ENCODE measurements at places on chromosomes 3 and 15.

DNA sequence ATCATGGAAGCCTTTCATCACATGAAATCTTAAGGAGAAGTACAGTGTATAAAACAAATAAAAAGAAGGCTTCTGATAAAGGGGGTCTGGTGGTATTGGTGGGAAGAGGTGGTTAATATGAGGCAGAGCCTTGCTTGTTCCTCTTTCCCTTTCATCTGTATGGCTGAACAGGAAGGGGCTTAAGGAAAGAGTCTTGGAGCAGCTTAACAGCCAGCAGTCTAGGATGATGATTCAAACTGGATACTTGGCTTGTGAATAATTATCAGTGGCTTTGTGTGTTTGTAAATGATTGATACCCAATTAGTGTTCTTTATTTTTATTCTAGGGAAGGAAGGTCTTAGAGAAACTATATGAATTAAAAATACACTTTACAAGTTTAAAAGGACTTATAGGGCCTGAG lies 29.1 kb upstream of the TCAIM start:
- no peak for DNase-seq

GRCh38 chr3:169071003-169071402 lies 592.5 kb downstream of the MECOM start:
- DNase-seq = no peak

GRCh38 chr15:59438625-59439290 lies 772 bp downstream of the FAM81A start:
- no peak for DNase-seq

- DNase-seq = no peak
Observed at GRCh38 chr3:107411056-107411455, 33.8 kb downstream of the CCDC54 start.

DNA sequence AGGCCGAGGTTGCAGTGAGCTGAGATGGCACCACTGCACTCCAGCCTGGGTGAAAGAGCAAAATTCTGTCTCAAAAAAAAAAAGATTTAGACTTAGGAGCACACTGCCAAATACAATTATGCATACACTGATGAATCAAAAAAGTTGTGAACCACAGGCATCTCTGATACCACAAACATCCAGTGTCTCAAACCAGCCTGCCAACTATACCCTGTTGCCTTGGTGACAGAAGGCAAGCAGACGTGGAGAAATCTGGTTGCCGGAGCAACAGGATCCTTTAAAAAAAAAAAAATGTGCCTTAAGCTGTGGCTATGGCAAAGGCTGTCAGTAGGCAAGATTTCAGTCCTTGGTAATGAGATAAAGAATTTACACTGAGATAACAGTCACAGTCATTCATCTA lies 202.3 kb downstream of the NEK10 start:
- DNase-seq = no peak

- no peak for DNase-seq
Observed at GRCh38 chr15:89384176-89384604, 49.6 kb upstream of the POLG start.

DNA sequence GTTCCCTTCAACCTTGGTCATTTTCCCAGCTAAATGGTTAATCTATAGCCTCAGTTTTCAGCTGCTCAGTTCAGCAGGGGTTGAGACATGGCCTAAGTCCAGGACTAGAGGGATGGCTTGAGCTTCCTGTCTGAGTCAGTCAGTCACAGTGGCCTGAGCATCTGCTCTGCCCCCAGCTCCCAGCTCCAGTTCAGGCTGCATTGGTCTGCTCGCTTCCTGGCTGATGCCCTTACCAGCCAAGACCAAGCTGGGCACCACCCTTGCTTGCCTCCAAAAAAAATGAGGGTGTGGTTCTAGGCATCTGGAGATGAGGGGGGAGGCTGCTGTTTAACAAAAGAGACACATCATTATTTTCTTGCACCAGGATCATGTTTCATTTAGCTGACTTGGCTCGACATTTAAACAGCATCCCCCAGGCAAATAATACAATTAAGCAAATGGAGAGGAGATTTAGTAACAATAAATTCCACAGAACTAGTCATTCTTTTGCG lies 70.7 kb downstream of the WNT5A start:
- DNase-seq = no peak

DNA sequence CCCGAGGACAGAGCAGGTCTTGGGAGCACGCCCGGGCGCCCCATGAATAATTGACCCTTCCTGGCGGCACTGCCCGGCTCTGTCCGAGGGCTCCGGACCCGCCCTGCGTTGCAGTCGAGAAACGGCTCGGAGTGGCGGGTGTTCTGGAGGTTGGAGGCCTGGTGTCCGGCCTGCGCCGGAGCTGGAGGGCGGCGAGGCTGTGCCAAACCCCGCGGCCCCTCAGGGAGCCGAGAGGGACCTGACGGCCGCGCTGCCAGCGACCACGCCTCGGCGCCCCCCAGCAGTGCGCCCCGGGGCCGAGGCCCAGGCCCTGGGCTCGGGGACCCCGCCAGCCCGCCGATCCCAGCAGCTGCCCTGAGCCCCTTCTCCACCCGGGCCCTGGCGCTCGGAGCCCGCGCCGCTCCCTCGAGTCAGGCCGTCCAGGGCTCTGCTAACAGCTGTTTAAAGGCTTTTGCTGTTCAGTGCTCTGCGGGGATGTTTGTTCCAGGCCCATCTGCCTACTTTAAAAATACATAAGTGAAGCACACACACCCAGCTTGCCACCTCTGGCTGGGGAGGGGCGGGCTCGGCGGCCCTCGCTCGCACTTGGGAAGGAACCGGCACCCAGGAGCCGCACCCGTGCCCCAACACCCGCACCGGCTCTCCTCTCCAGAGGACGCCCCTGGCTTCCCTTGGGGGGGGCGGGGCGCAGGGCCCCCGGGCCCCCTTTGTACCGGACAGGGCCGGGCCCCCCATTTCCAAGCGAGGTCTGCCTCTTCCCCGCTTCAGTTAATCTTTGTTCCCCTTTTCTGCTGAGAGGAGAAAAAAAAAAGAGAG lies 730 bp upstream of the ZNF710 start:
- peak; percentile 23 for DNase-seq

- no peak for DNase-seq
Observed at GRCh38 chr3:24503616-24504113, 9.0 kb upstream of the THRB start.

GRCh38 chr3:150384296-150385212 lies 23.5 kb upstream of the TSC22D2 start:
- DNase-seq = peak; percentile 82

- DNase-seq = no peak
Observed at GRCh38 chr3:179000659-179001058, 71.0 kb downstream of the ZMAT3 start.

DNA sequence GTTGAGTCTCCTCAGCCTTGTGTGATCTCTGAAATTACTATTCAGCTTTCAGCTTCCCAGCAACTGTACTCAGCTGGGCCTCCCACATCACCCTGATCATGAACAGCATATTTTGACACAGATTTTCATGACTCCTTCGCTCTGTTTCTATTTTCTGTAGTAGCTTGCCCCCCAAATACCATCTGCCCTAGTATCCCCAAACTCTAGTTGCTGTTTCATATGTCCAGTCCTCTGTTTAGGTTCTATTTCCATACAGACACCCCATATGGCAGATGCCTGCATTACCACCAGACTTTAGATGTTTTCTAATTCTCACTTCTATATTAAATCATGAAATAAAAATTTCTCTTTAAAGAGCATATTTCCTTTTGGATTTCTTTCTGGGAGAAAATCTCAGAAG lies 217.2 kb upstream of the ARPP21 start:
- no peak for DNase-seq

- no peak for DNase-seq
Observed at GRCh38 chr3:142500211-142500610, 52.4 kb upstream of the XRN1 start.

DNA sequence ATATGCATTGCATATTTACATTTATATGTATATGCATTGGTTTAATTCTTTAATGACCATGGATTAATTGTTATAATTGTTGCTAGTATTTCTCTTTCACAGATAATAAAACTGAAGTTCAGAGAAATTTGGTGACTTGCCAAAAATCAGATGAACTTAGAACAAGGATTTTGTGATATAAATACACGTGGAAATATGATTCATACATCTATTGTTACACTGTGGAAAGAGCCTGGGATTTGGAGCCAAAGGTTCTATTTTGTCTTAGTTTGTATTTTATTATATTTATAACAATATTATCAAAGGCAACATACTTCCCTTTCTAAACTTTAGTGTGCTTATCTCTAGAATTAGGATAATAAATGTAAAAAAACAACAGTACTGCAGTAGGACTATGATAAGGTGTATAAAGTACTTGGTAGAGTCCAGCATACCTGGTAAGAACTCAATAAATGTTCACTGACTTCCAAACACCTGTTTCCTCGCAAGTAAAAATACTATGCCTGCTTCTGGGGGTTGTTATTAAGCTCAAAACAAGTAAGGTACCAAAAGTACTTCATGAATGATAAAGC lies 342.9 kb downstream of the THSD4 start:
- DNase-seq = no peak

GRCh38 chr3:191131305-191131704 lies 67.7 kb upstream of the OSTN start:
- DNase-seq = no peak

- no peak for DNase-seq
Observed at GRCh38 chr3:58666683-58667082, at the start of gene FAM3D. Gene FAM3D, minus strand, starts transcription at chr3:58666774. Its CDS starts 11,211 bp downstream, at chr3:58655563.

- peak; percentile 7 for DNase-seq
Observed at GRCh38 chr3:39294446-39295183, 14.8 kb upstream of the CX3CR1 start.

- DNase-seq = no peak
Observed at GRCh38 chr3:160540551-160540950, 24.8 kb downstream of the KPNA4 start.

DNA sequence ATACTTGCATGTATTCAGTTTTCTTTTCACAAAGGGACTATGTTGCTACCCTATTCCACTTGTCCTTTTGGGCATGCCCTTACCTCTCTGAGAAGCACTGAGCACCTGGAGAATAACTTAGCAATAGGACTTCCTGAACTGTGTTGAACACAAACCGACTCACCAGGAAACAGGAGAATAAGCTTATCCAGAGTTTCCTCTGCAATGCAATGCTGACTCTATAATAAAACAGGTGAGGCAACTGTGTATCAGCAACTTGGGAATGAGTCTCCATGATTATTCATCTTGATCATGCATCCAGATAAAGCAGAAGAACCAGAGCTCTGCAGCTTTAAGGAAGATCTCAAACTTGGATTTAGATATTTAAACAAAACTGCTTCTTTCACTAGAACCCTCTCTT lies 806.5 kb downstream of the IGSF11 start:
- no peak for DNase-seq

DNA sequence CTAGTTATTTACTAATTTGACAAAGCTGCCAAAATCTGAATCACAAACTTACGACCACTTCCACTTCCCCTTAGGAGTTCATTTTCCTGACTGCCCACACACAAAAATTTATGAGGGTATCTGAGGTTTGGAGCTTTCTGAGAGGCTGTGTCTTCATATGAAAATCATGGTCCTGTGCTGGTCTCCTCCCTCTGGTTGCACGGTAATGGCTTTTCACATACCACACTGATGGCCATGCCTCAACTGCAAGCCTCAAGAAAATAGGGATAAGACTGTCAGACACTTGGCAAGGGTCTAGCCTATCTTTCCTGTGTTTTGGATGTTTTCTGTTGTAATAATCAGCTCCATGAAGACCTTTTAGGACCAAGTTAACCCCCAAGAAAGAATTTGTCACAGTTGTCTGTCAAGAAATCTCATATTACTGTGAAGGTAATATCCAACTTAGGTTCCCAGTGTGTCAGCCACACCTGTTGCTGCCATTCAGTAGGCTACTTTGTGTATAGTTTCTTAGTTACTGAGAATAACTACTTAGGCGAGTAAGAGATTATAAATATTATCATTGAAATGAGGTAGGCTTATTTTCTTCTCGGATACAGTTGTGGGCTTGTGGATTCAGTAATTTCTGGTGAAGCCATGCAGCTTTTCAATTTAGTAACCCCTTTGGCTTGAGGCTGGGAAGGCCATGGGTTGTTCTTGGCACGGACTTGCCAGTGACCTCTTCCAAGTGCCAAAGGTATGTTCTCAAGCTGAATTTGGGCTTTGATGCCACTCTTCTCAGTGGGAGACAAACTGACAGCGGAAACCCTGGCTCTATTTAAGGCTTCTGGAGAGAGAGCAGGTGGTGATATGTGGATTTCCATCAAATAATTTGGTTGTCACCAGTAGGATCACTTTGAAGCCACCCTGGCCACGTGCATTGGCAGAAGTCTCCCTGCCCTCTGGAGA lies 101.1 kb downstream of the RYR3 start:
- no peak for DNase-seq

DNA sequence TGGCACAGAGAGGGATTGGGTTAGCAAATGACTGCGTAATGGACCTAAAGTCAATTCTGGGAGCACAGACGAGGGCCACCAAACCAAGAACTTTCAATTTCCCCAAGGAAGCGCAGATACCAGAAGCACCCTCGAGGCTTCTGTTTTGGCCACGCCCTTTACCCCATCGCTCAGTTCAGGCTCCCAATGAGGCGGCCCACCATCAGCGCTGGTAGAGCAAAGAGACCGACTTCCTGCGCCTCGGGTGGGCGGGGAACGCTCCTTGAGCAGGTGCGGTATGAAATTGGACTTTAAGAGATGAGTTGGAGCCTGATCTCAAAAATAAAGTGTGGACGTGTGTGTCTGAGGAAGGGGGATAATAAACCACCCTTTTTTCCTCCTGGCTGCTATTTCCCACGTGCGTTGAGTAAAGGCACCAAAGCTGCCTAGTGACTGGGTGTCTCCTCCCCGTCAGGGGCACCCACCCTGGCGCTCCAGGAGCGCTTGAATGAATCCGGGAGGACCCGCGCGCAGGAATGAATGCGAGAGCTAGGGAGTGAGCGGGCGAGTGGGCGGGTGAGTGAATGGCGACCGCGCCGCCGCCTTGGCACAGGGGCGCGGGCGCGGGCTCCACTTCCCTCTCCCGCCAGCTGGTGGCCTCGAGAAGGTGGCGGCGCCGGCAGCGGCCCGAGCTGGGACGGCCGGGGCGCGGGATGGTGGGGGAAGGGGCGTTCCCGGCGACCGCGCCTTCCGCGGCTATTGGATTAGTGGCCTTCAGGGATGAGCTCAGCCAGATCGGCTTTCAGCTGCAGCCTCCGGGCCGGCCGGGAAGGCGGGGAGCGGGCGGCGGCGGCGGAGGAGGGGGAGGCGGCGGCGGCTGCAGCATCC lies at the start of gene SPSB4:
SPSB4 (plus strand) TSS at position 772 of the 867 bp plus-strand sequence. CDS start 14,758 bp downstream, outside the sequence.
- no peak for DNase-seq

- no peak for DNase-seq
Observed at GRCh38 chr3:101816215-101817149, 32.8 kb upstream of the NFKBIZ start.

GRCh38 chr3:107904536-107905066 lies 186.2 kb downstream of the CD47 start:
- DNase-seq = no peak

- DNase-seq = no peak
Observed at GRCh38 chr15:88913850-88914169, 631 bp upstream of the MFGE8 start.

DNA sequence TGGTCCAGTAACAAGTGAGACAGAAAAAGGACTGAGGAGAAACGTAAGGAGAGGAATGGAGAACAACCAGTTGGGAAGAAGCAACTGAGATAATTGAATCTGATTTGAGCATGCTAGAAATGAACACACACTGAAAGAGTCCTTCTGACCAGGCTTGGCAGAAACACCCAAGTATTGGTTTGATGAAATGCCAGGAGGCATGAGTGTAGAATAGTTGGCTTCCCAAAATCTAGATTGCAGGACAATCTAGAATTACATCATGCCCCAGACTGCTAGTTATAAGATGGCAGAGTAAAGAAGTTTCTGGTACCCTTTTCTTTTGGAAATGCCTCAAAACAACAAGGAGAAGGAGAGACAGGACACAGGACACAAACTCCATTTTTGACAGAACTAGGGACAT lies 189.7 kb upstream of the STT3B start:
- DNase-seq = no peak
